ENCODE measurements at places on chromosomes 4 and X.

- H3K4me1 ChIP-seq = no peaks in the 10 kb centered on the region
- no peaks in the 10 kb centered on the region for H3K27me3 ChIP-seq
- no peak for DNase-seq
- no peak overlapping the region for H3K4me3 ChIP-seq
- no peaks in the 10 kb centered on the region for H3K36me3 ChIP-seq
- H3K27ac ChIP-seq = no peak overlapping the region
Observed at GRCh38 chrX:151743651-151744470, 9.3 kb downstream of the CNGA2 start.

DNA sequence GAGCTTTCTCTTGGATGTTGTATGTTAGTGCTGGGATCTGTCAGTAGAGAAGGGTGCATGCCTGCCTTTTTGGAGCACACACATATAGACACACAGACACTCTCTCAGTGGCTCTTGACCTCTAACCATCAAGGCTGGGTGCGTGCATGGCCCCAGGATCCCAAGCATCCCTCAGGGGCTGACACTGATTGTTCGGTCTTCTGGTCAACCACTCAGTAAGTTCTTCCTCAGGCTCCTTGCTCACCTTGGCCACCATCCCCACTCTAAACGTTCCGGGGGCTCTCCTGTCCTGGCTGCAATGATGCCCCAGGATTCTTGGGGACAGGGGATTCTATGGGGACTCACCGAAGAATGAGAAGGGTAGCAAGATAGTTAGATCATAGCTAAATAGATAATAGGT lies 179.6 kb downstream of the SHOX start:
- H3K27ac ChIP-seq = no peak overlapping the region
- no peaks in the 10 kb centered on the region for H3K4me1 ChIP-seq
- H3K4me3 ChIP-seq = no peak overlapping the region
- peak; percentile 77 for DNase-seq
- no peaks in the 10 kb centered on the region for H3K27me3 ChIP-seq
- no peaks in the 10 kb centered on the region for H3K36me3 ChIP-seq

DNA sequence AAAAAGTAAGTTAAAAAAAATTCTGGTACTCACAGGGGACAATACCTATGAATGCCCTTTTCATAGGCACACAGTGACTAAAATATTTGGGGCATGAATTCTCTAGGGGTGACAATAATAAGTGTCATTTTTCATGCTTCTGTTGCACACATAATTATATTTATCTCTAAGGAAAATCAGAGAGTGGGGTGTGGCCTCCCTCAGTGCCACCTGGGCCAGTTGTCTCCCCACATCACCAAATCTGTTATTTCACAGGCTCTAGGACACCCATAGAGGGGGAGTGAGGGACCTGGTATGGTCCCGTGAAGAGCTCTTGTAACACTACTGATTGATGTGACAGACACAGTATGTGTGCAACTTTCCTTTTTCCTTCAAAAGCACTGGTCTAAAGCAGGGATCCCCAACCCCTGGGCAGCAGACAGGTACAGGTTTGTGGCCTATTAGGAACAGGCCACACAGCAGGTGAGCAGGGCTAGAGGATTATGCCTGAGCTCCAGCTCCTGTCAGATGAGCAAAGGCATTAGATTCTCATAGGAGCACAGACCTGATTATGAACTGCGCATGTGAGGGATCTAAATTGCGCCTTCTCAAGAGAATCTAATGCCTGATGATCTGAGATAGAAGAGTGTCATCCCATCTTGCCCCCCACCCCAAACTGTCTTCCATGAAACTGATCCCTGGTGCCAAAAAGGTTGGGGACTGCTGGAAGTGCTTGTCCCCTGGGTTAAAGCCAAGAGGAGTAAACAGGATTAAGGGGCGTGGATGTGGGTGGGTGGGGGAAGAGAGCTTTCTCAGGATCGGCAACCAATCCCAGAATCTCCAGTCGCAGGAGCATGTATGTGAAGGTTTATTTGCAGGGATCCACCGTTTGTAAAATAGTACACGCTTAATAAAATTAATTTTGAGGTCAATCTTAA lies 856 bp downstream of the SLC9B1 start:
- no peaks in the 10 kb centered on the region for H3K27me3 ChIP-seq
- H3K27ac ChIP-seq = peak overlapping the region; percentile 93
- peaks cover 10% of the 10 kb centered on the region for H3K4me1 ChIP-seq
- peak overlapping the region; percentile 51 for H3K4me3 ChIP-seq
- no peak for DNase-seq

DNA sequence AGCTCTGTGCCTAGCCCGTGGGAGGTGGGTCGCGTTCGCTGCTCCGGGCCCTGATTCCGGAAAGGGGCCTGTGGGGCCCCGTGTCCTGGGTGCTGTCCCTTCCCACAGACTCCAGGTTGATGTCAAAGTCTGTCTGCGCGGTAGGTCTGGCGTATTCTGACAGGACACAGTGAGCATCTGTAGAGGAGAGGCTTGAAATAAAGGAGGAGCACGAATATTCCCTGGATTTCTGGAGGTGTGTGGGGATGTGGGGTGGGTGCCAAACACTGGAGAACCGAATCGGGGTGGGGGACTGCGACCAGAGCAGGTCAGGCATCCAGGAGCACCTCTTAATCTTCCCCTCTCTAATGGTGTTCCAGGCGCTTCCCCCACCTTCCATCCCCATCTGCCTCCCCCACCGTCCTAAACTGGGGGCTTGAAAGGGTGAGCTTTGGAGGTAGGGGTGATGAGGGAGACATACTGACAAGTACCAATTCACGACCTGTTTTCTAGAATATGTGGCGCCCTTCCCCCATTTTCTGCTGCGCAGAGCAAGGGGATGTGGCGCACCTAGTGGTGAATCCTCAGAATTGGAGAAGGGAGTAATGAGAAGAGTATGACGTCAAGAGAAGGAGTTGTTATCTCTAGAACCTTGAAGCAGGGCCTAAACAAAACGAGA lies 877 bp downstream of the GPRASP1 start:
- no peak for DNase-seq
- H3K36me3 ChIP-seq = no peaks in the 10 kb centered on the region
- H3K4me3 ChIP-seq = peak overlapping the region; percentile 66
- H3K27ac ChIP-seq = peak overlapping the region; percentile 76
- H3K27me3 ChIP-seq = no peaks in the 10 kb centered on the region
- H3K4me1 ChIP-seq = peaks cover 9% of the 10 kb centered on the region

DNA sequence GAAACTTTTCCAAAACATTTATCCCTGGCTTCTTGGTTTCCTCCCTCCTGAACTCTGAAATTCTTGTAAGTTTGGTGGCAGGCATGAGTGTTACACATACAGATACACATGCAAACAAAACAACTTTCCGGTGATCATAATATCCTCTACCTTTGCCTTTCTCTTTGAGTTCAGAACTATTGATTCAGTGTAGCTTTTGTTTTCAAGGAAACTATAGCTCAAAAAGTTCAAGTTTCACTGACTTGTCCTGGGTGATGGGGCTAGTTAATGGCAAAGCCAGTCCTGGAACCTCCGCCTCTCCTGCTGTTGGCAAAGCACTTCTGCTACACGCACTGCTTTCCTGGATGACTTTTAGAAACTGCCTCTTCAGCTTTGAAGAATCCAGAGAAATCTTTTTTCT lies 177.3 kb upstream of the FAT1 start:
- no peaks in the 10 kb centered on the region for H3K27me3 ChIP-seq
- H3K36me3 ChIP-seq = no peaks in the 10 kb centered on the region
- no peak overlapping the region for H3K4me3 ChIP-seq
- DNase-seq = no peak
- H3K4me1 ChIP-seq = peaks cover 21% of the 10 kb centered on the region

DNA sequence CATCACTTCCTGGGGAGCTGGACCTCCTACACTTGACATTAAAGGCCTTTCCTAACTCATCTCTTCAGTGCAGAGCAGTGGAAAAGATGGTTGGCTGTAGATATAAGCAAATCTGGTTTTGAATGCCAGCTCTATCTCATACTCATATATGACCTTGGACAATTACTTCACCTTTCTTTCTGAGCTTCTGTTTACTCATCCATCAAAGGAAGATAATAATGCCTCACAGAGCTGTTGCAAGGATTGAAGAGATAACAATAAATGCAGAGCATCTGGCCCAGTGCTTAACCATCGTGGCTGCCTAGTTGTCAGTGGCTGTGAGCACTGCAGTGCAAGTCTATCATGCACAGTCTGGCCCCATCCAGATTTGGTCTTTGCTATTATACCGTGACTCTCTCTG lies 148.1 kb upstream of the EOLA2 start:
- H3K27ac ChIP-seq = no peak overlapping the region
- no peaks in the 10 kb centered on the region for H3K36me3 ChIP-seq
- no peak for DNase-seq
- H3K4me3 ChIP-seq = no peak overlapping the region
- no peaks in the 10 kb centered on the region for H3K4me1 ChIP-seq

- no peak overlapping the region for H3K4me3 ChIP-seq
- H3K27ac ChIP-seq = no peak overlapping the region
- no peaks in the 10 kb centered on the region for H3K4me1 ChIP-seq
- no peak for DNase-seq
Observed at GRCh38 chrX:103124284-103124683, 31.3 kb upstream of the NXF3 start.

- no peaks in the 10 kb centered on the region for H3K27me3 ChIP-seq
- H3K4me1 ChIP-seq = no peaks in the 10 kb centered on the region
- DNase-seq = no peak
- no peak overlapping the region for H3K27ac ChIP-seq
- no peak overlapping the region for H3K4me3 ChIP-seq
- H3K36me3 ChIP-seq = no peaks in the 10 kb centered on the region
Observed at GRCh38 chrX:150411656-150412055, 48.5 kb downstream of the MAMLD1 start.

DNA sequence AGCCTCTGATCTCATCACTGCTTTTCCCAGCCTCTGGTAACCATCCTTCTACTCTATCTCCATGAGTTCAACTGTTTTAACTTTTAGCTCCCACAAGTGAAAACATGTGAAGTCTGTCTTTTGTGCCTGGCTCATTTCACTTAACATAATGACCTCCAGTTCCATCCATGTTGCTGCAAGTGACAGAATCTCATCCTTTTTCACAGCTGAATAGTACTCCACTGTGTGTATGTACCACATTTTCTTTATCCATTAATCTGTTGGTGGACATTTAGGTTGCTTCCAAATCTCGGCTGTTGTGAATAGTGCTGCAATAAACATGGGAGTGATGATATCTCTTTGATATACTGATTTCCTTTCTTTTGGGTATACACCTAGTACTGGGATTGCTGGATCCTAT lies 109.5 kb downstream of the FRYL start:
- DNase-seq = no peak
- no peak overlapping the region for H3K4me3 ChIP-seq
- no peak overlapping the region for H3K27ac ChIP-seq
- H3K4me1 ChIP-seq = peaks cover 5% of the 10 kb centered on the region
- no peaks in the 10 kb centered on the region for H3K36me3 ChIP-seq

GRCh38 chr4:37653601-37654000 lies 32.6 kb downstream of the RELL1 start:
- no peaks in the 10 kb centered on the region for H3K27me3 ChIP-seq
- H3K4me1 ChIP-seq = no peaks in the 10 kb centered on the region
- DNase-seq = no peak
- no peak overlapping the region for H3K4me3 ChIP-seq
- no peak overlapping the region for H3K27ac ChIP-seq

DNA sequence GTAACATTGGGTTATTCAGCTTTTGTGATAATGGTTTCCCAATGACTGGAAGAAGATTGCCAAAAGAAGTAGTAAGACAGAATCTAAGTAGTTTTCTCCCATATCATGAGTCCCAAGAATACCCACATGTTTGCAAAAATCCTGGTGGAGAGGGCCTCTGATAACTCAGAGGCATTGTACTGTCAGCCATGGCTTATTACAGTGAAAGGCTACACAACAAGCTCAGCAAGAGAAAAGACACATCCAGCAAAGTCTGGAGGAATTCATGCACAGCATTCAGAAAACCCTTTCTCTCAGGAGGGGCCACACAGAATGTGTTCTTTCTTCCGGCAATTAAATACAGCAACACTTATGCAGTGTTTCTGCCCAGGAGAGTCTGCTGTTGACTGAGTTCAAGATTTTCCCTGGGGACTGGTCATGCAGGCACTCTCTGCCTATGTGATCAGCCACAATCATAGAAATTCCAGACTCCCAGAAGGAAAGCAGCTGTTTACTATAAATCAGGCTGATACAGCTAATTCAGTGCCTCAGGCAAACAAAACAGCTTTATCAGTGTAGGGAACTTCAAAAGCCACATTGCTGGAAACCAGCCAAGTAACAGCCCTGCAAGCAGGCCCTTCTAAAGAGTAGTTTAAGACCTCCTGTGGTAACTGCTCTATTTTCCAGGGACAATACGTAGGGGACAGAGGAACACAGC lies 937.1 kb downstream of the CCSER1 start:
- no peaks in the 10 kb centered on the region for H3K36me3 ChIP-seq
- no peaks in the 10 kb centered on the region for H3K4me1 ChIP-seq
- H3K27ac ChIP-seq = no peak overlapping the region

DNA sequence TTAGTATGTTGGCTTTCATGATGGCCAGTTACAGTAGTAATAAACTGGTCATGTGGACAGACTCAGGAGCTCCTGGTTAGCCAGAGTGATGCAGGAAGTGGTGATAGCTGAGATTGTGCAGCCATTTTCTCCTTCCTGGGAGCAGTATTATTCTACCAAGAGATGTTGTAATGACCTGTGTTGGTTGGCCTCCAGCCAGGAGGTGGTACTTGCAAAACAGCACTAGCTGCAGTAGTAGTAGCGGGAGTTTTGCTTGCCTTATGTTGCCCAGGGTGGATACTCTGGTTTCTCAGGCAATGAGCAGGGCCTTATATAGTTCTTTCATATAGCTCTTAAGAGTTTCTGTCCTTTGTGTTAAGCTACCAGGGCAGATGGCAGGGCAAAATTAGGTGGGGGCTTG lies 998.8 kb downstream of the GLUD2 start:
- no peaks in the 10 kb centered on the region for H3K4me1 ChIP-seq
- no peaks in the 10 kb centered on the region for H3K27me3 ChIP-seq
- H3K36me3 ChIP-seq = no peaks in the 10 kb centered on the region
- no peak overlapping the region for H3K4me3 ChIP-seq
- DNase-seq = no peak

DNA sequence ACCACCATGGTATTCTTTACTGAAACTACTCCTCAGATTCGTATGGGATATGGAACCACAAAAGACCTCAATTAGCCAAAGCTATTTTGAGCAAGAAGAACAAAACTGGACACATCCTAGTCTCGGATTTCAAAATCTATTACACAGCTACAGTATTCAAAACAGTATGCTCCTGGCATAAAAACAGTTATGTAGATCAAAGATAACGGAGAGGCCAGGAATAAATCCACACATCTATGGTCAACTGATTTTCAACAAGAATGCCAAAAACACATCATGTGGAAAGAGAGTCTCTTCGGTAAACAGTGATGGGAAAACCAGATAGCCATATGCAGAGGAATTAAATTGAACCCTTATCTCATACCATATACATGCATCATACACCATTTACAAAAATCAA lies 155.3 kb downstream of the SPCS3 start:
- DNase-seq = no peak
- no peak overlapping the region for H3K27ac ChIP-seq
- H3K4me1 ChIP-seq = no peaks in the 10 kb centered on the region
- no peaks in the 10 kb centered on the region for H3K36me3 ChIP-seq
- no peaks in the 10 kb centered on the region for H3K27me3 ChIP-seq

Measured in vagina (tissue), 2 donors.